H4 (cell line): ENCODE measurements at places on chromosomes 7 and 10. TPM values are rescaled to one million over a fixed set of nuclear protein-coding genes. Genes with fewer than 3 reads are reported as not detected.

HOXA6 gene
- total RNA-seq = 0.64 and 0.70 TPM in 2 replicates

GPR15LG gene
- total RNA-seq = not detected in 2 replicates

FIS1 gene
- 115 and 118 TPM in 2 replicates for total RNA-seq

DNA sequence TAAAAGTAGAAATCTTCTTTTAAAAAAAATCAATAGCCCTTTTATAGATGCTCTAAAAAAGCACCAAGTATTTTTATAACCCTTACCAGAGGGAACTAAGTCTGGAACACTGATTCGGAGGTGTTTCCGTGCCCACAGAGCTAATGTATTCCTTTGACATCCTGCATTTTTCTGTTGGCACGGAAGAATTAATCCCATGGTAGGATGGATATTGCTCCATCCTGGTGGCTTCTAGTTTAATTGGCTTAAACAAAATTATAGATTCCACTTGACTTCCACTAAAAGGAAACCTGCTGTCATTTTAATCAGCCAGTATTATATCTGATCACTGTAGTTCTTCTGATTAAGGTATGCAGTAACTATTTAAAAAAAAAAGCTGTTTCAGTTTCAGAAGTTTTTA is 164.0 kb upstream of the NPS start:
- no peak for DNase-seq

GRCh38 chr10:132536241-132536876 is 1.2 kb upstream of the INPP5A start:
- no peak for DNase-seq

- DNase-seq = no peak
Observed at GRCh38 chr10:133143546-133143945, 16.5 kb upstream of the KNDC1 start.

DNA sequence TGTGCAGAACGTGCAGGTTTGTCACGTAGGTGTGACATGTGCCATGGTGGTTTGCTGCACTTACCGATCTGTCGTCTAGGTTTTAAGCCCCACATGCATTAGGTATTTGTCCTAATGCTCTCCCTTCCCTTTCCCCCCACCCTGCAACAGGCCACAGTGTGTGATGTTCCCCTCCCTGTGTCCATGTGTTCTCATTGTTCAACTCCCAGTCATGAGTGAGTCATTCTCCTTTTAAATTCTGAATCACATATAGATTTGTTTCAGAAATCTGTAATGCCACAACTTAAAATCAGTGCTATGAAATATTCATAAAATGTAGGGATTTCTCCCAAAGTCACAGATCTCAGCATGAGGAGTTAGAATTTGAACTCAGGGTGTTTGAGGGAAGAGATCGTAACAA is 552.5 kb upstream of the MBL2 start:
- DNase-seq = no peak

DNA sequence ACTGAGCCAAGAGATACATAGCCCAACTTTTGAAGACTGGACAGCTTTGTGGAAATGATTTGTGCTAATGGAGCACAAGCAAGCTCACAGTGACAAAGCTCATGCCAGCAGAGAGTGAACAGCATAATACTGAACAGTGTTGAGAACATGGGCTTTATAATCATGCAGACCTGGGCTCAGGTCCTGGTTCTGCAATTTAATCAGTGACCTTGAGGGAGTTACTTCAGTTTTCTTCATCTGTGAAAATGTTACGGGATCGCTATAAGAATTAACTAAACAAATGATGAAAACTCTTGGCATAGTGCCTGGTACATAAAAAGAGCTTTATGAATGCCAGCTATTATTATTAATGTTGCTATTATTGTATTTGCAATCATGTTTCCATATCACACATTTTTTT is 690.5 kb upstream of the LRRN3 start:
- DNase-seq = no peak

DNA sequence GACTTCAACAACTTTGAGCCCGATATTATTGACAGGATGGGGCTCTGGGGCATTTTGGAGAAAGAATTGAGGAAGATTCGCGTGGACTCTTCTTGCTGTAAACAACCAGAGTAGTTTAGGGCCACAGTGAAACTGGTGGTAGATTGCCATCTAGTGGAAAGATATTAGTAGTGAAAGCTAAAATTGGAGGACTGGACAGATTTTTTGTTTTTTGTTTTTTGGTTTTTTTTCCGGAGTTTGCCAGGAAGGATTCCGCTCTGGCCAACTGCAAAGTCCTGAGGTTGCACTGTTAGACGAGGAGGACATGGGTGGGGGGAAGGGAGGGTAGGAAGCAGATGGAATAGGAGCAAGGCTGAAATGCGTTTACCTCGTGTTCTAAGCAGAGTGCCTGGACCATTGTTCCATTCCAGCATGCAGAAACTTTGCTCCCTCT is 11.7 kb downstream of the NOBOX start:
- DNase-seq = peak; percentile 61
